ENCODE measurements at places on chromosomes 6 and 20. TPM values are rescaled to one million over a fixed set of nuclear protein-coding genes. Genes with fewer than 3 reads are reported as not detected.

GRCh38 chr20:39013662-39014109 lies 51.5 kb downstream of the DHX35 start:
- H3K4me1 ChIP-seq = peaks cover 10% of the 10 kb centered on the region
- no peak overlapping the region for H3K4me3 ChIP-seq
- H3K36me3 ChIP-seq = peaks cover 10% of the 10 kb centered on the region
- DNase-seq = no peak

DNA sequence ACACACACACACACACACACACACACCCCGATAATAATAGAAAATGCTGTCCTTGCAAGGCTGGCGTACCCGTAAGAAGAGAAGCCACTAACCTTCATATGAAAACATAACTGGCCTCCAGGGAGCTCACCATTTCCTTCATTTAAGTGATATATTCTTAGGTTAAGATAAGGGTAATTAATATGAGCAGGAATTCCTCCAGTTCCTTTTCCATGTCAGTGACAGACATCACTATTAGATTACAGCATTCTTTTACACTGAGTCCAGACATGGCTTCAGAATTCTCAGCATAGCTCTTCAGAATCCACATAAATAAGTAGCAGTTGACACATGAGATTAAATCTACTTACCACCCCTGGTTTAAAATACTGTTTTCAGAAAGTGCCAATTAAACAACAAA lies 121.9 kb downstream of the SIM1 start:
- H3K4me3 ChIP-seq = no peak overlapping the region
- no peak for DNase-seq

DNA sequence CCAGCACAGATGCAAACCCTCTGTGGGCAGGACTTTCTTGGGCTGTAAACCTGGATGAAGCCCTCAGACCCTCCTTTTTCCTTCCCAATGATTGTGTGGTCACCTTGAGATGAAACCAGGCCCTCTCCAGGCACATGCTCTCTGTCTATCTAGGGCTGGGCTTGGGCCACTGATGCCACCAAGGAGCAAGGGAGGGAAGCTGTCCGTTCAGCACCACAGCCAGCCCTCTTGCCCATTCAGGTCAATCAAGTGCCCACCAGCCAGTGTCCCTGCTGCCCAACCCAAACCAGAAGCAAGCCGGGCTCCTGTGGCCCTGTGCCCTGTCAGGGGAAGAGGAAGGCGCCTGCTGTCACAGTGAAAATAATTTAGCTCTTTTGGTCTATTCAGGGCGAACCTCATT lies 8.0 kb downstream of the STMN3 start:
- no peak overlapping the region for H3K4me3 ChIP-seq
- peaks cover 4% of the 10 kb centered on the region for H3K4me1 ChIP-seq
- H3K27ac ChIP-seq = no peak overlapping the region
- H3K27me3 ChIP-seq = peaks cover 17% of the 10 kb centered on the region
- no peaks in the 10 kb centered on the region for H3K36me3 ChIP-seq
- peak; percentile 58 for DNase-seq

DNA sequence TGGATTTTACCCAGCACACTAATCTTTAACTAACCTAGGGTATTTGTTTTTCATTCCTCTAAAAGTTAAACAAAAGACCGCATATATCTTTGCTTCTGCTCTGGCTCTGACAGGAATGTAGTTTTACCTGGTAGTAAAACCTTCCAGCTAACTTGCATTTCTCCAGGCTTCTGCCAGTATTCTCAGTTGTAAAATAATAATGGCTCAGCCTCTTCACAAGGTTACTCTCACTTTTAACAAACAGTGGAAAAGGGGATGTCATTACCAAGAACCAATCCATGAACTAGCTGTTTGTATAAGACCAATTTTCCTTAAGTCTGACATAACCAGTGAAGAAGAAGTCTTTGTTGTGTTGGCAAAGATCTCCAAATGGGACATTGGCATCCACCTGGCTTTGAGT lies 10.0 kb downstream of the THBS2 start:
- no peak overlapping the region for H3K27ac ChIP-seq
- no peaks in the 10 kb centered on the region for H3K27me3 ChIP-seq
- no peak for DNase-seq
- peaks cover 4% of the 10 kb centered on the region for H3K4me1 ChIP-seq
- H3K4me3 ChIP-seq = no peak overlapping the region
- no peaks in the 10 kb centered on the region for H3K36me3 ChIP-seq

- H3K27ac ChIP-seq = no peak overlapping the region
- H3K36me3 ChIP-seq = no peaks in the 10 kb centered on the region
- H3K27me3 ChIP-seq = no peaks in the 10 kb centered on the region
- H3K4me1 ChIP-seq = peaks cover 8% of the 10 kb centered on the region
- no peak overlapping the region for H3K4me3 ChIP-seq
Observed at GRCh38 chr6:16061818-16062217, 67.1 kb upstream of the MYLIP start.

- no peak for DNase-seq
- no peak overlapping the region for H3K4me3 ChIP-seq
- no peaks in the 10 kb centered on the region for H3K27me3 ChIP-seq
- H3K27ac ChIP-seq = no peak overlapping the region
Observed at GRCh38 chr6:141641406-141641805, 491.3 kb upstream of the GJE1 start.

DNA sequence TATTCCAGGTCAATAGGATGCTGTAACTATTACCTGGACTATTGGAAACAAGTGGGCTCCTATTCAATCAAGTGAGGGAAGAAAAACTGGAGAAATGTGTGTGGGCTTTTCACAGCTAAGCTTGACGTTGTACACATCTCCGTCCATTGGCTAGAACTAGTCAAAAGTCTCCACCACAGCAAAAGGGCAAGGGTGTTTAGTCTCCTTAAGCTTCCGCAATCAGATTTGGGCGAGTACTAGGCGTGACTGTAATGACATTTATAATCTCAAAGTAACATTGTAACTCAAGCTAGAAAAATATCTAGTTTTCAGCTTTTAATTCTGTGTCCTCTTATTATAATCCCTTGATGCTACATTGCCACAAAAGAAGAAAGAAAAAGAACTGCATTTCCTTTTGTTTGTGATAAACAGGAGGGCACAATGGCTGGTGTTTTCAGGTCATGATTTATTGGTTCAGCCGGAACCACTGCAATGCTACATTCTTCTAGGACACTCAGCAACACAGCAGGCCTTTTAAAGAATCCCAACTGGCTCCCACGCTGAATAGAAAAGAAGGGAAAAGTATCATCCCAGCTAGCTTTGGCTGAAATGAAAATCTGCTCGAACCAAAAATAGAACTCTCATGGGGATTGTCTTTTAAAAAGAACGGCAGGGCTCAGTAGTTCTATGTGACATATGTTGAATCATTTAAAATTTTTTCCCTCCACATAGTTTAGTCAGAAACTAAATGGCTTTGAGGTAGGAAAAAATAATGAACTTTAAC lies 387.7 kb downstream of the BTBD3 start:
- H3K4me3 ChIP-seq = no peak overlapping the region
- H3K4me1 ChIP-seq = peaks cover 12% of the 10 kb centered on the region
- peak overlapping the region; percentile 17 for H3K27ac ChIP-seq
- no peaks in the 10 kb centered on the region for H3K27me3 ChIP-seq

DNA sequence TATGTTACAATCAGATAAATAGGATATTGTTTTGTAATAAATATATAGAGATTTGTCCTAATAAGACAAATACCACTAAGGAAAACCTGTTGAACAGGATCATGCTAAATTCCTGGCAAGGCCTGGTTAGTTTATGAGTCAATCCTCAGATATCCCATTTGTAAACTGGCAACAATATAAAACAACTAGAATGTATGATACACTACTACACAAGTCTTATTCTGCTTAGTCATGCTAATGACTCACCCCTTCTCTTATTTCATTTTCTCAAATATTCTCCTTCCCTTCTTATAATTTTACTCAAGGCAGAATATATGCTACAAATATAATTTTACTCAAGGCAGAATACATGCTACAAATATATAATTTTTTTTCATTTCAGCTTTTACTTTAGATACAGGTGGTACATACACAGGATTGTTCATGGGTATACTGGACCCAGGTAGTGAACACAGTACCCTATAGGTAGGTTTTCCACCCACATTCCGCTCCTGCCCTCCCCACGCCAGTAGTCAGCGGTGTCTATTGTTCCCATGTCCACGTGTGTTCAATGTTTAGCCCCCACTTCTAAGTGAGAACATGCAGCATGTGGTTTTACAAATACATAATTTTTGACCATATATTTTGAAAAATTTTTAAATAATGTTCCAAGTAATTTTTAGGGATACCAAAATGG lies 6.3 kb downstream of the OSER1 start:
- peaks cover 5% of the 10 kb centered on the region for H3K36me3 ChIP-seq
- H3K27ac ChIP-seq = no peak overlapping the region

DNA sequence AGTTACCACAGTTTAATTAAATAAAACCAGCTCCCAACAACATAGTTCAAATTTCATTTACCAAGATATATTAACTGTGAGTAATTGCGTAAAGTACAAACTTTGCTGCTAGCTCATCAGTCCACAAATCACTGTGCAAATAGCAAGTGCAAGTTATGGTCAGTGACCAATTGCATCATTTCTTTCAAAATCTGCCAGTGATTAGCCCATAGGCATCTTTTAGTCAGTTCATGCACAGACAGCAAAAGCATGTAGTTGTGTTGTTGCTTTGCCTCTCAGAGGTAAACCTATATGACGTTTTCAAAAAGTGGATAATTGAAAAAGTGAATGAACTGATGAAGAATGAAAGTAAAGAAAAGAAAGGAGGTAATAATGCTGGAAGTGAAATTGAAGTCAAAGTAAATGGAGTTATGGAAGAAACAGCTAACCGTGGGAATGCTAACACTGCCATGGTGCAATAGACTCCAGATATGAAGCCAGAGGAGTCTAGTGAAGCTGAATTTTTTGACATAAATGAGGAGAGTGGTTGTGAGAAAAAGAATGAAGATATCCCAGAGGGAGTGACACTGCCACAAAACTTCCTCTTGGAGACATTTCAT lies 36.5 kb downstream of the ENPP1 start:
- no peaks in the 10 kb centered on the region for H3K36me3 ChIP-seq
- no peaks in the 10 kb centered on the region for H3K27me3 ChIP-seq
- no peak for DNase-seq

GRCh38 chr6:136989571-136990241 lies 55.1 kb downstream of the IL20RA start:
- peak; percentile 58 for DNase-seq
- H3K27ac ChIP-seq = no peak overlapping the region
- H3K4me1 ChIP-seq = peaks cover 13% of the 10 kb centered on the region
- H3K27me3 ChIP-seq = no peaks in the 10 kb centered on the region
- H3K4me3 ChIP-seq = peak overlapping the region; percentile 68
- H3K36me3 ChIP-seq = no peaks in the 10 kb centered on the region

GRCh38 chr6:167543602-167544497 lies 219.0 kb downstream of the TTLL2 start:
- H3K4me1 ChIP-seq = no peaks in the 10 kb centered on the region
- no peak for DNase-seq
- H3K36me3 ChIP-seq = no peaks in the 10 kb centered on the region
- H3K4me3 ChIP-seq = no peak overlapping the region
- no peaks in the 10 kb centered on the region for H3K27me3 ChIP-seq

DNA sequence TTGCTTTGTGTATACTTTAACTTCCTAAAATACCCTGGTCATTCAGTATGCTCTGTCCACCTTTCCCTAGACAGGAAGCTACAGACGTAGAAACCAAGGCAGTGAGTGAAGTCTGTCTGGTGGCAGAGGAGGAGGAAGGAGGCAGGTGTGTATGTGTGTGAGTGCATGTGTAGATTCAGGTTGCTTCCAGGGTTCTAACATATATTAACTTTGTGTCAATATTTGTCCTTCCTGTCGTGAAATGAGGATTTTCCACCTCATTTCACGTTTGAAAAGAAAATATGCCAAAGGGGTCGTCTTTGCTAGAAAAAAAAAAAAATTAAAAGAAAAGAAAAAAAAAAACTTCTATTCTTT lies 411.5 kb downstream of the PKHD1 start:
- H3K27me3 ChIP-seq = no peaks in the 10 kb centered on the region
- no peak overlapping the region for H3K4me3 ChIP-seq
- no peak overlapping the region for H3K27ac ChIP-seq
- no peak for DNase-seq
- no peaks in the 10 kb centered on the region for H3K36me3 ChIP-seq

GRCh38 chr6:137728386-137729349 lies 138.4 kb upstream of the TNFAIP3 start:
- no peak overlapping the region for H3K4me3 ChIP-seq
- peaks cover 10% of the 10 kb centered on the region for H3K4me1 ChIP-seq
- no peak overlapping the region for H3K27ac ChIP-seq
- peak; percentile 49 for DNase-seq
- no peaks in the 10 kb centered on the region for H3K36me3 ChIP-seq

DNA sequence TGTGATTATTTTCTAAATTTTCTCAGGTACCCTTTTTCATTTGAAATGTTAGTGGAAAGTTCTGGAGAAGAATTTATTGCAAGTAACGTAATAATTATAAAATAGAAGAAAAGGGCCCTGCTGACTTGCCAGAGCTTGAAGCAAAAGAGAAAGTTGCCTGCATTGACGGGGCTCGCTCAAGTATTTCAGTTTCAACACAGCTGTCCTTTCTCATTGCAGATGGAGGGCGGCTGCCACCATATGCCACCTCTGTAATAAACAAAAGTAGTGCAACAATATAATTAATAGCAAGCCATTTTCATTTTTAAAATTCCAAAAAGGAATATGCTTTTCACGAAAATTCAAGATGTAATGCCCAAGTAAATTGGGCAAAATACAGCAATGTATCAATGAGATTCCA lies 246.2 kb downstream of the PACRG start:
- no peak overlapping the region for H3K27ac ChIP-seq
- no peak overlapping the region for H3K4me3 ChIP-seq
- no peaks in the 10 kb centered on the region for H3K36me3 ChIP-seq
- DNase-seq = no peak

GRCh38 chr20:62666736-62667529 lies 24.6 kb downstream of the SLCO4A1 start:
- H3K36me3 ChIP-seq = no peaks in the 10 kb centered on the region
- H3K4me1 ChIP-seq = peaks cover 10% of the 10 kb centered on the region
- H3K4me3 ChIP-seq = no peak overlapping the region
- no peaks in the 10 kb centered on the region for H3K27me3 ChIP-seq

DNA sequence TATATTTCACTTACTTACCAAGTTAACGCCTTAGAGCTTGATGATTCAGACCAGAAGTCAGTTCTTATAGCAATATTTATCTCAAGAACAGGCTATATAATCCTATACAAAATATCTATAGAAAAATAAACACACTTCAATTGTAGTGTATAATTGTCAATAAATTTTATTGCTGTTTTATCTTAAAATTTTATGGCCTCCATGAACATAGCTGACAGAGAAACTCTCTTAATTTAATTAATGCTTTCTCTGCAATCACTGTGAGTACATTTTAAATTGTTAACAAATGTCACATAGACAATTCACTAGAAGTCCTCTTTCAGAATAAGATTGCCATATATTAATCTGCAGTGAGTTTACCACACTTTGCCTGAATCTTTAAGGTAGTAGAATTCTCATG lies 178.6 kb downstream of the RFPL4B start:
- no peak overlapping the region for H3K4me3 ChIP-seq
- H3K4me1 ChIP-seq = peaks cover 31% of the 10 kb centered on the region
- no peak for DNase-seq
- no peaks in the 10 kb centered on the region for H3K36me3 ChIP-seq
- H3K27me3 ChIP-seq = no peaks in the 10 kb centered on the region

- peaks cover 6% of the 10 kb centered on the region for H3K4me1 ChIP-seq
- no peak overlapping the region for H3K27ac ChIP-seq
- H3K27me3 ChIP-seq = no peaks in the 10 kb centered on the region
- peaks cover 11% of the 10 kb centered on the region for H3K36me3 ChIP-seq
Observed at GRCh38 chr6:35895560-35895959, 25.3 kb downstream of the SRPK1 start.

OR2J2 gene
- 0.09 TPM for total RNA-seq

SIRPB1 gene
- total RNA-seq = 0.62 TPM

PI3 gene
- total RNA-seq = not detected

RNF39 gene
- not detected for total RNA-seq

GHRH gene
- total RNA-seq = not detected

RHAG gene
- total RNA-seq = not detected

APCDD1L gene
- not detected for total RNA-seq

PREX1 gene
- total RNA-seq = 4.5 TPM

ADGRF1 gene
- not detected for total RNA-seq

COL9A1 gene
- 36.9 TPM for total RNA-seq
